ENCODE measurements at places on chromosomes 11 and 22. TPM values are rescaled to one million over a fixed set of nuclear protein-coding genes. Genes with fewer than 3 reads are reported as not detected.

SCUBE2 gene
- 2.4 TPM for total RNA-seq

- H3K27me3 ChIP-seq, result peaks cover under 1% of the 10 kb centered on the region
- DNase-seq, result no peak
- no peak overlapping the region for H3K4me3 ChIP-seq
- H3K27ac ChIP-seq, result no peak overlapping the region
- H3K36me3 ChIP-seq, result no peaks in the 10 kb centered on the region
- no peaks in the 10 kb centered on the region for H3K4me1 ChIP-seq
Observed at GRCh38 chr11:35292279-35292678, 127.1 kb downstream of the SLC1A2 start.

DNA sequence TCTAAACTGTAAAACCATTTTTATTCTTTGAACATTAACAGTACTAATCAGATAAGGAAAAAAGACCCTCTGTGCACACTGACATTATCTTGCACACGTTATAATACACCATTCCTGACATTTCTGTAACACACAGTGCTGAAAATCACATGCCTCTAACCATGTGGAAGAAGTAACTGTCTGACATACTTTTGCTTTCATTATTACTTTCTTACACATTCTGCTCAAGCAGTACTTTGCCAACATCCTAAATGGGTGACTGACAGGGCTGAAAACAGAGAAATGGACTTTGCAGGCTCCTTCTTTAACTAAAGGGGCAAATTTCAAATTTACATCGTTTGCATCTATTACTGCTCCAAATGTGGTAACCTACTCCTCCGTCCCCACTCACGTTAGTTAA lies 22.8 kb upstream of the TP53AIP1 start:
- peaks cover 8% of the 10 kb centered on the region for H3K36me3 ChIP-seq
- no peak overlapping the region for H3K4me3 ChIP-seq
- H3K4me1 ChIP-seq, result peaks cover 48% of the 10 kb centered on the region
- H3K27ac ChIP-seq, result no peak overlapping the region
- DNase-seq, result no peak
- no peaks in the 10 kb centered on the region for H3K27me3 ChIP-seq

DNA sequence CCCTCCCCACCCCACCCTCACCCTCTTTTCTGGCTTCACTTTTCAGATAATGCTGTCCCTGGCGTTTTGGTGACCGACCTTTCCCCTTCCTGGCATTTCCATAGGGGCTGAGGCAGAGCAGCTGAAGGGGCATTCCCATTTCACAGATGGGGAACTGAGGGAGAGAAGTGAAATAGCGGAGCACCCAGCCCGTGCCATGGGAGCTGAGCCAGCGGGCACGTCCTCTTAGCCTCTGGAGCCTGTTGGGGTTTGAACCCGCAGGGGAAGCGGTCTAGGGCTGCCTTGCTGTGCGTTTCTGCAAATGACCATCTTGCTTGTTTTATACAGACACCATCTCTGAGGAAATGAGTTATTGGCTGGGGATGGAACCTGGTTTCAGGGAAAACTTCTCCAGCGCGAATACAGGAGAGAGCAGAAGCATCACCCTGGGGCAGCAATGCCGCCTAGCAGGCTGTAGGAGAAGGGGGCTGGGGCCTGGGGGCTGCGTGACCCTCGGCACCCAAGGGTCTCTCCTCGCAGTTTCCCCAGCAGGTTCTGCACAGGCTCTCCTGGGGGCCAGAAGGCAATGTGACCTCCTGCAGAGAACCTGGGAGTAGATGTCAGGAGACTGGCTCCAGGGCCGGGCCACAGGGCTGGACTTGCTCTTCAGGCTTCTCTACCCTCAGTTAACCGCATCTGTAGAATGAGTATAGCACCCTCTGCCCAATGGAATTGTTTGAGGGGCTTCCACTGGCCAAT lies 1.5 kb downstream of the PTPRJ start:
- H3K4me1 ChIP-seq, result peaks cover 12% of the 10 kb centered on the region
- peaks cover 23% of the 10 kb centered on the region for H3K27me3 ChIP-seq
- H3K36me3 ChIP-seq, result no peaks in the 10 kb centered on the region
- peak overlapping the region; percentile 77 for H3K4me3 ChIP-seq
- peak overlapping the region; percentile 2 for H3K27ac ChIP-seq

DNA sequence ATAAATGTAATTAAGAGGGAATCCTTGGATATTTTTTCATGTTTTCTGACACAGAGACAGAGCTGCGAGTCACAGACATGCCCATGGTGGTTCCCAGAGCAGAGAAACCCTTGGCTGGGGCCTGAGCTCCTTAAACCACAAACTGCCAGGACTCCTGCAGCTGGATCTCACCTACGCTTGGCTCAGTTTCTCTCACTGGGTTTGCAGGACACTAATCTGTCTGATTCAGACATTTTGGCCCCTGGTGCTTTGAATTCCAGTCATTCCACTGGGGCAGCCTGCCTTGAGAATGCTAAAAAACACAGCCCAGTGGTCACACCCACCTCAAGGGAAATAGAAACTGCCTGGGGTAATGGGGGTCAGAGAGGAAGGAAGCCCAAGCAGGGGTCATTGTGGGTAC lies 122.6 kb downstream of the CCDC81 start:
- no peak overlapping the region for H3K4me3 ChIP-seq
- no peak for DNase-seq
- H3K27me3 ChIP-seq, result peaks cover 1% of the 10 kb centered on the region
- no peak overlapping the region for H3K27ac ChIP-seq

GRCh38 chr11:75955443-75955842 lies 140.4 kb downstream of the UVRAG start:
- H3K4me3 ChIP-seq, result no peak overlapping the region
- H3K27ac ChIP-seq, result no peak overlapping the region
- DNase-seq, result no peak
- no peaks in the 10 kb centered on the region for H3K27me3 ChIP-seq
- peaks cover 2% of the 10 kb centered on the region for H3K4me1 ChIP-seq

- H3K27ac ChIP-seq, result no peak overlapping the region
- no peak overlapping the region for H3K4me3 ChIP-seq
- H3K27me3 ChIP-seq, result peaks cover 7% of the 10 kb centered on the region
- no peaks in the 10 kb centered on the region for H3K36me3 ChIP-seq
- H3K4me1 ChIP-seq, result no peaks in the 10 kb centered on the region
Observed at GRCh38 chr11:69913591-69914285, 94.5 kb upstream of the FGF3 start.

- no peaks in the 10 kb centered on the region for H3K36me3 ChIP-seq
- H3K4me3 ChIP-seq, result no peak overlapping the region
- H3K27me3 ChIP-seq, result peaks cover 4% of the 10 kb centered on the region
- no peaks in the 10 kb centered on the region for H3K4me1 ChIP-seq
- H3K27ac ChIP-seq, result no peak overlapping the region
Observed at GRCh38 chr11:44374001-44374400, 64.1 kb upstream of the ALX4 start.

DNA sequence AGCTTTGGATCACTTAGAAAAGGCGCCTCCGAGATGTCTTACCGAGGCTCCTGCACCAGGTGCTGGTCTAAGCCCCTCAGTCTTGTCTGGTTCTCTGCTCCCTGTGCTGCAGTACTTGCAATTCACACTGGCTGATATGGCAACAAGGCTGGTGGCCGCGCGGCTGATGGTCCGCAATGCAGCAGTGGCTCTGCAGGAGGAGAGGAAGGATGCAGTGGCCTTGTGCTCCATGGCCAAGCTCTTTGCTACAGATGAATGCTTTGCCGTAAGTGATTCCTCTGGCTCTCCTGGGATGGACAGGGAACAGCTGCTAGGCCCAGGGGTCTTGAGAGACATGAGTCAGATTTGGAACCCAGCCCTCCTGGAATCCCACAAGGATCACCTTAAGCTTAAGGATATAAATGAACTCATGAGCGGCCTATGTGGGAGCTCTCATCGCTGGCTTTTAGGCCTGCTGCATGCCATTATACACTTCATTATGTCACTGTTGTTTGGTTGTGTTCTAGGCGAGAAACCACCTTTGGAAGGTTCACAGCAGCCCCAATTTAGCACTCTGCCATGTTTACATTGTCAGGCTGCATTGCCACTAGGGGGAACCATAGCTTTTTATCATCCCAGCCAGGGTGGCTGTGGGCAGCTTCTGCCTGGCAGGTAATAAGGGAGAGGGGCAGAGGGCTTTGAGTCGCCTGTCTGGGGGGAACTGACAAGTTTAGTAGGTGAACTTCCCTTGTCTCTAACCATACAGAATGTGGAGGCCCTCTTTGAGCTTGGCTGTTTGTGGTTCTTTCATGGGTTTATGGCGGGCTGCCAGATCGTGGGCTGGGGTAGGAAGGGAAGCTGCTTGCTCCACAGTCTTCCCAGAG lies 8.5 kb downstream of the ACAD8 start:
- peaks cover 13% of the 10 kb centered on the region for H3K36me3 ChIP-seq
- peaks cover 1% of the 10 kb centered on the region for H3K27me3 ChIP-seq
- no peak overlapping the region for H3K27ac ChIP-seq
- H3K4me3 ChIP-seq, result no peak overlapping the region
- peak; percentile 43 for DNase-seq

TENM4 gene
- total RNA-seq, result 1.8 TPM

DERL3 gene
- total RNA-seq, result 1.3 TPM

SLC22A12 gene
- not detected for total RNA-seq

DNA sequence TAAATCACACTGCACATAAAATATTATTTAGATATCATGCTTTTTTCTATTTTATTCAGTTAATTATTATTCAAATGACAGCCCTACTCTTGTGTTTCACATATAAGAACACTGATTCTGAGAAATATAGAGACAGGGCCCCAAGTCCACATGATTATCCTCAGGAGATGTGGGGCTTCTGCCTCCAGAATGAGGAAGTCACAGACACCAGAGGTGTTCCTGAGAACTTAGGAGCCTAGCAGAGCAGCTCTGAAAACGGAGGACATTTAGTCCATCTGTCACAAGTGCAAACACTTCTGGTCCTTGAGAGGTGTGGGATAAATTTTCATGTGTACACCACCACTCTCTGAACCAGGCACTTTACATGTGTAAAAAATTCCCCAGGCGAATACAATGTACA lies 26.2 kb downstream of the TRIM66 start:
- H3K27me3 ChIP-seq, result peaks cover 3% of the 10 kb centered on the region
- no peak overlapping the region for H3K4me3 ChIP-seq
- H3K36me3 ChIP-seq, result peaks cover 3% of the 10 kb centered on the region
- no peak overlapping the region for H3K27ac ChIP-seq

NLRP6 gene
- total RNA-seq, result not detected

DNA sequence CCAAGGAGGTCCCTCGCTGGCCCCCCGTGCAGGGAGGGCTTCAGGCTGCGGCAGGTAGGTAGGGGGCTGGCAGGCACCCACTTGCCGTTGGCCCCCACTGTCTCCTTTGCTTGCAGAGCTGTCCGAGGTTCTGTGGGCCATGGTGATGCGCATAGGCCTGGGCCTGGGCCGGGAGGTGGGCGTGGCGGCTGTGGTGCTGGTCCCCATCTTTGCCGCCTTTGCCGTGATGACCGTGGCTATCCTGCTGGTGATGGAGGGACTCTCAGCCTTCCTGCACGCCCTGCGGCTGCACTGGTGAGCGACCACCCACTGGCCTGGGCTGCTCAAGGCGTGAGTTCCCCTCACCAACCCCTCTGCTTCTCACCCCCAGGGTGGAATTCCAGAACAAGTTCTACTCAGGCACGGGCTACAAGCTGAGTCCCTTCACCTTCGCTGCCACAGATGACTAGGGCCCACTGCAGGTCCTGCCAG lies 11.6 kb downstream of the TCIRG1 start:
- DNase-seq, result no peak
- peaks cover 27% of the 10 kb centered on the region for H3K27me3 ChIP-seq
- H3K27ac ChIP-seq, result peak overlapping the region; percentile 6
- no peak overlapping the region for H3K4me3 ChIP-seq
- H3K4me1 ChIP-seq, result peaks cover 15% of the 10 kb centered on the region

FAM83F gene
- 3.5 TPM for total RNA-seq

DNA sequence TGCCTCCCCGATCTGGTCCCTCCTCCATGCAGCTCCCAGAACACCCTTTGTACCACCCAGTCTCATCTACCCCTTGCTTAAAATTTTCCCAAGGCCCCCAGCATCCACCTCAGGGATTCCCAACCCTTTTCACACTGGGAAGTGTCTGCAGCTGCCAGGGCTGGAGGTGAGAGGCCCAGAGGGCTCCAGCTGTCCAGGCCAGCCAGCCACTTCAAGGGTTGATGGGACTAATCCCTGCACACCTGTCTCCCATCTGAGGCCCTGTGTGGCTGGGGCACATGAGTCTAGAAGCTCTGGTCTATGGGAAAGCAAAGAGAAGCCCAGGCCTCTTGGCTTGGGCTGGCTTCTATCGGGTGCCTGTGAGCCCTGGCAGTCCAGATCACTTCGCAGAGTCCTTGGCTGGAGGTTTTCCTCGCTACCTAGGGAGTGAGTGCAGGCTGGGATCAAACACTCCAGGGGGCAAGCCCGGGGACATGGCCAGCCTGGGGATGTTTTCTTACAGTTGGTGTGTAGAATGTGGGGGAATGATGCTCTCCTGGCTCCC lies 41.1 kb upstream of the TPBGL start:
- H3K36me3 ChIP-seq, result no peaks in the 10 kb centered on the region
- no peak overlapping the region for H3K4me3 ChIP-seq
- peaks cover 17% of the 10 kb centered on the region for H3K27me3 ChIP-seq
- peaks cover 35% of the 10 kb centered on the region for H3K4me1 ChIP-seq
- DNase-seq, result no peak

DNA sequence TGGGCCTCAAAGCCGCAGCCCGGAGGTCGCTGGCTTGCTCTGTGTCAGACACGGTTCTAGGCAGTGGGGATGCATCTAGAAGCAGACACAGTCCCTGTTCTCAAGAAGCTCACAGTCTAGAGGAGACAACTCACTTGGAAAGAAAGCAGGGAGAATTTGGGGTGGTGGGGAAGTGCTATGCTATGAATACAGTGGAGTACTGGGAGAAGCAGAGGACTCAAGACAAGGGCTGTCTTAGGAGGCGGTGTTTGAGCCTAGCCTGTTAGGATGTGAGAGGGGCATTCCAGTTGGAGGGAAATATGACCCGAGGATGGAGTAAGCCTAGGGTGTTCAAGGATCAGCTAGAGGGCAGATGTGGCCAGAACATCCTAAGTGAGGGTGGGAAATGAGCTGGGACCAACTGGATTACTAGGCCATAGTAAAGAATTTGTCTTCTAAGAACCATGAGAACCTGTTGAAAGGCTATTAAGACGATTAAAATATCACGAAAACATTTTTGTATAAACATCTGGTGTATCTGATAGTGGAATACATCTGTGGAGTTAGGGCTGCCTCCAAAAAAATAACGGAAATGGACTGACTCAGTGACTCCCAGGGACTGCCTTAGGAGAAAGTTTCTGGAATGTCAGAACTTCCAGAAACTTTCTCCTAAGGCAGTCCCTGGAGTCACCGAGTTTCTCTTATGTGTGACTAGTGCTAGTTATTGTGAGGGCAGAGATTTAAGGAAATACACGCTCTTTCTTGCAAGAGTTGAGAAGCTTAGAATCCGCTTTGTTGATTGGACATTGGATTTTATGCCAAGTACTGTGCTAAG lies 1.1 kb upstream of the PITPNB start:
- H3K27me3 ChIP-seq, result peaks cover 10% of the 10 kb centered on the region
- H3K36me3 ChIP-seq, result peaks cover 8% of the 10 kb centered on the region
- H3K4me3 ChIP-seq, result peak overlapping the region; percentile 98
- H3K4me1 ChIP-seq, result peaks cover 23% of the 10 kb centered on the region

Data from endothelial cell (in vitro differentiated cells).